Lung (tissue), 17 donors: ENCODE measurements at places on chromosomes 7 and 10.

DNA sequence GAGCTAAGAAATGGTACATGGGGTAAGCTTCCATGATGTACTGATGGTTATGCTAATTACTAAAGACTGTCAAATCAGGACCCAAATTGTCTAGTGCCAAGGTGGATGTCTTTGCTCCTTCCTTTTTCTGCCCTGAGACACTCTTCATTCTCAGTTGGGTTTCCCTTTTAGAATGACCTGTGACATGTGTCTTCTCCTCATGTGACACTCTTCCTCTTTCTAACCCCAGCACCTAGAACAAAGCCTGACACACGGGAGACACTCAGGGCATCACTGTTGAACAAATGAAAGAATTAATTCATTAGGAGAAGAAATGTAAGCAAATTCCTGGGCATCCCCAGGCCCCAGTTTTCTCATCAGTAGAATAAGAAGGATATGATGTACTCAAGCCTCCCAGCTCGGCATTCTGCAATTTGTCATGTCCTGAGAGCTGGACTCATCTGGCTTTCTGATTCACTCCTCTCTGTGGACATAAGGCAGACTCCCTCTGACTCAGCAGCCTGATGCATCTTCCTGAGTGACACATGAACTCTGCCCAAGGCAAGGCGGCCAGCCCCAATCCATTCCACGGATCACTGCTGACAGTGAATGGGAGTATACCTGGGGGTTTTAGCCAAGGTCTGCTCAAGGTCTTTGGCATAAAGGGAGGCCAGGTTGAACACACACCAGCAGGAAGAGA lies 473.8 kb downstream of the KCNMA1 start:
- no peak for DNase-seq

DNA sequence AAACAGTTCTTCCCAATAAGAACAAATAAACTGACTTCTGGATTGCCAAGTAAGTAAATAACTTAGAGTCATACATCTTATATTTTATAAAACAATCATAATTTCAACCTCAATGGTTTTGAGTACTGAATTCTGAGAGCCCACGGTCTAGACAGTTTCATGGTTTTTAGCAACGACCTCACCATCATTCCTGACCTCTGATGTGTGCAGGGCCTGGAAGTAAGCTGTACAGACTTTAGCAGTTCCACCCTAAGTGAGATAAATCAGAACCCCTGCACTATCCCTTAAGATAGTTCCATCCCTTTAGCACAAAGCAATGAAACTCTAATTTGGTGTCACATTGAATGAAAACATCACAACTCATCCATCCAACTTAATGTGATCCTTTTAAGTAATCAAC lies 86.0 kb downstream of the NEBL start:
- no peak for DNase-seq

GRCh38 chr10:49751636-49752510 lies 10.2 kb downstream of the OGDHL start:
- no peak for DNase-seq

DNA sequence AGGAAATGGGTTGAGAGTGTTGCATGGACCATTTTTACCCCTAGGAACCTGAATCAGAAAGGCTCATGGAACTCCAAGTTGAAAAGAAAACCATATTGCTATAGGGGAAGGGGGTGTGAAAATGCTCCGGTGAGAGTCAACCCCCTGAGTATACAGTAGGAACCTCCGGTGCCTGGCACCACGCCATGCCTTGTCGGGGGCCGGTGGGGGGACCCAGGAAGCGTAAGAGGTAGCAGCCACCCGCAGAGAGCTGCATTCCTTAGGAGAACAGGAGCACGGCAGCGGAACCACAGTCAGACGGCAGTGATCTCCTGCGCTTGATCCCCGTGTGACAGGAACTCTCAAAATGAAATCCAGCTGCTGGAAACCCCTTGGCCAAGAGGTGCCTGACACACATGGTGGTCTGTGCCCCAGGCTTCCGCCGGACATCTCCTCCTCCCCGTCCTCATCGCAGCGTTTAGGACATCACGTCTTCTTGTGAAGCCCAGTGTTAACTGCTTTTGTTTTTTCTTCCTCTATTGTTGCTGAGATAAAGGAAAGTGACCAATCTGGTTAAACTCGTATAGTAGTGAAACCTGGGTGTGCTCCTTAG lies 186.8 kb downstream of the CELF2 start:
- peak; percentile 51 for DNase-seq

DNA sequence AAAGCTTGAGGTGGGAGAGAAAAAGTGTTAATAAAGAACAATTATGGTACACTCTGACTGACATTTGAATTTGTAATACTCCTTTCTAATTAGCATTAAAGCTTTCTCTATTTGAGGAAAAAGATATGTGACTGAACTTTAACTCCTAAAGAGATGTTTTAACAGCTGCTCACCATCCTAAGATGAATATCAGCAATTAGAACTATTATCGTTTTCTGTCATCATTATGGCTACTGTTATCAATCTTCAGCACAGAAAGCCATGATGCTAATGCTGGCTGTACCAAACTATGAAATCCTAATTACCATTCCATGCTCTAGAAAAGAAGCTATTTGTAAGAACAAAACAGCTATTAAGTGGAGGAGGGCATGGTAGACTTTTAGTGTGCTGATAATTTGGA lies 228.8 kb upstream of the CSTF2T start:
- DNase-seq, result no peak

- no peak for DNase-seq
These were observed 32.0 kb downstream of the SNX8 start for GRCh38 chr7:2282185-2282751.

DNA sequence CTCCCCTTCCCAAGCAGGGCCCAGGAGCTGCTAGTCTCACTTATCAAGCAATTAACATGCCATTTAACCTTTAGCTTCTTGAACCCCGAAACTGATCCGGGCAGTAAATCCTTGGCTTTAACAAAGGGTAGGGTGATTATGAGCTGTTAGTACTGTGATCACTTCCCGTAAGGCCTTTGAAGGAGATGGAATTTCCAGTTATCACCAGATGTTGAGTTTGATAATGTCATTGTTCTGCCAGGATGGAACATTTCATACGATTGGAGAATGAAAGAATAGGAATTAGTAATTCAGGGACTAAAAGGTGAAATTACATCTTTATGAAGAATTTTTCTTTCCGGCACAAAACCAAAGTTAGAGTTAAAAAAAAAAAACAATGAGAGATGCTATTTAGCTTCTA lies 570.9 kb upstream of the FOXK1 start:
- no peak for DNase-seq

DNA sequence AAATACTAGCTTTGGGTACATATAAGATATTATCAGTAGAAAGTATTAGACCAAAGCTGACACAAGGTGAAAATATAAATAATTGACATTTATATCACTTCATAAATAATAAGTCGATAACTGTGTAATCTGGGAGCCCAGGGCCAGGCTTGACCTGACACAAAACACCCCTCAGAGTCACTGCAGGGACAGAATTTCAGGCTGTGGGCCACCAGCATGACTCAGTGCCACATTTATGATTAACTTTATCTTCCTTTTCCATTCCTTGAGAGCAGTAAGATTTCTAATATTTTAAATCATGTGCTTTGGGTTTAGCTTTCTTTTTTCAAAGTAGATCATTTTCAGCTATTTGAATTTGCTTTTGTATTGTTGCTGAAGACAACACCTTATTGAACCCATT lies 102.9 kb upstream of the NFE2L3 start:
- DNase-seq, result no peak

DNA sequence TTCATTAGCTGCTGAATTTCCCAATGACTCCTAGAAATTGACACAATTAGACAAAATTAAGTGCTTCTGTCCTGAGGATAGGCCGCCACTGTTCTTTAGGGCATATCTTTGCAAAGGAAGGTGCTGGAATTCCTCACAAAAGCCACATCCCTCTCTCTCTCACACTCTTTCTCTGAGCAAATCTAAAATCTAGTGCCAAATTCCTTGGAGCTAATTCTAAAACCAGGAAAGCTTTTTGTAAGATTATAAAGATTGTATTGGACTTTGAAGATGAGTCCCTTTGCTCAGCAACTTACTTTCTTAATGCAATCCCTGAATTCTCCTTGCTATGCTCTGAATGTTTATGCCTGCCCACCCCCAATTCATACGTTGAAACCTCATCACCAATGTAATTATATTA lies 288.9 kb downstream of the KCNMA1 start:
- DNase-seq, result no peak

DNA sequence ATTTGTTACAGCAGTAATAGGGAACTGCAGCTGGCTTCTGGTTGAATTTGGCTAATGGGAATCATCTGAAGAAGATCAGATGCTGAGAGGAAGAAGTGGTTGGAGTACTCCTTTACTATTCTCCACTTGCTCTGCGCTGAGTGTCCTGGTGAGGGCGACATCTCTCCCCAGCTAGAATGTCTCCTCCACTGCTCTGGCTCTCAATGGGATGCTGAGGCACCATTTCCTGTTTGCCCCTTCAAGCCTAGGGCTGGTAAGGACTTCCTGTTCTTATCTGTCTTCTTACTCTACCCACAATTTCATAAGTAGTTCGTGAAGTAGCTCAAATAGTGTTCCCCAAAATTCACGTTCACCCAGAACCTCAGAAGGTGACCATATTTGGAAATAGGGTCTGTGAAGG lies 43.2 kb upstream of the TES start:
- no peak for DNase-seq

DNA sequence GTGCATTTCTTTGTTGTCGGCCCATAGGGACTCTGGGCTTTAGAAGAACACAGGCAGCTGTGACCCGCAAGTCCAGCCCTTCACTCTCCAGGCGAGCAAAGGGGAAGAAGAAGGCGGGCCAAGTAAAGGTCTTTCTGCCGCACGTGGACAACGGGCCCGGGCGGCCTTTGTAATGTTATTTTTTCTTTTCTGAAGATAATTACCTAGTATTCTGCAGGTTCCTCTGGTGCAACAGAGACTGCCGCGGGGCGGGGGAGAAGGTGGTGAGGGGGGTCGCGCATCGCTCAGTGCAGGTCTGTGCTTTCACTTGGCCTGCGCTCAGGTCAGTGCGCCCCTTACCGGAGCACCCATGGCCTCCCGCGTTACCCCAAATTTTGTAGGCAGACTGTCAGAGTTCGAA lies 7.1 kb upstream of the TBX20 start:
- DNase-seq, result no peak

- no peak for DNase-seq
These were observed 162.9 kb downstream of the GLI3 start for GRCh38 chr7:42074076-42074475.

GRCh38 chr7:5388905-5389433 lies 34.7 kb downstream of the TNRC18 start:
- DNase-seq, result no peak

- no peak for DNase-seq
These were observed 123.3 kb downstream of the AOAH start for GRCh38 chr7:36600869-36601530.

DNA sequence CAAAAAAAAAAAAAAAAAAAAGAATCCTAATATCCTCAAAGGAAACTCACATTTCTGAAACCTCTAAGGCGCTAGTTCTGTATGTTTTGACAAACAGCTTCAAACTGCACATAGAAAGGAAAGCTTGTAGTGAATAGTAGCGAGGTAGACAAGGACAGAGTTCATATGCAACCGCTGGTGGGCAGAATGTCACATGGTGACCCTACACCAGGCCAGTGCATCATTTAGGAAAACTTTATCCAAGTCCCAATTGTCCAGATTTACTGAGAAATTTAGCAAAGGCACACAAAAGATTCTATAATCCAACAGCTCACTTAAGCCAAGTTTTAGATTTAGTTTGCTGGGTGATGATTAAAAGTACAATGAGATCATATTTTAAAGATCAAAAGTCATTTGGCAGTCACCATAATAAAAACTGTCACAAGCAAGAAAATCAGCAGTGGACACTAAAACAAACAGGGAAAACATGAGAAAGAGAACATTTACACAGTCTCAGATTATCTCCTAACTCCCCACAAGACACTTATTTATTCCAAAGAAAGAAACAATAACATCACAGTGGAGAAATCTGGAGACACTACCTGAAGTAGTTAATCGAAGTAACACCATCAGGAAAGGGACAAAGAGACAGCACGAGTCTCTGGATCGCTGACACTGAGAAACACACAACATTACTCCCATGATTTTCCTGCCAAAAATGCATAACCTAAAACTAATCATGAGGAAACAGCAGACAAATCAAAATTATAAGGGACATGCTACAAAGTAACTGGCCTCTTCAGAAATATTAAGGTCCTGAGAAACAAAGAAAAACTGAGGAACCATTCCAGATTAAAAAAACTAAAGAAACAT lies 20.2 kb downstream of the FAM204A start:
- no peak for DNase-seq

DNA sequence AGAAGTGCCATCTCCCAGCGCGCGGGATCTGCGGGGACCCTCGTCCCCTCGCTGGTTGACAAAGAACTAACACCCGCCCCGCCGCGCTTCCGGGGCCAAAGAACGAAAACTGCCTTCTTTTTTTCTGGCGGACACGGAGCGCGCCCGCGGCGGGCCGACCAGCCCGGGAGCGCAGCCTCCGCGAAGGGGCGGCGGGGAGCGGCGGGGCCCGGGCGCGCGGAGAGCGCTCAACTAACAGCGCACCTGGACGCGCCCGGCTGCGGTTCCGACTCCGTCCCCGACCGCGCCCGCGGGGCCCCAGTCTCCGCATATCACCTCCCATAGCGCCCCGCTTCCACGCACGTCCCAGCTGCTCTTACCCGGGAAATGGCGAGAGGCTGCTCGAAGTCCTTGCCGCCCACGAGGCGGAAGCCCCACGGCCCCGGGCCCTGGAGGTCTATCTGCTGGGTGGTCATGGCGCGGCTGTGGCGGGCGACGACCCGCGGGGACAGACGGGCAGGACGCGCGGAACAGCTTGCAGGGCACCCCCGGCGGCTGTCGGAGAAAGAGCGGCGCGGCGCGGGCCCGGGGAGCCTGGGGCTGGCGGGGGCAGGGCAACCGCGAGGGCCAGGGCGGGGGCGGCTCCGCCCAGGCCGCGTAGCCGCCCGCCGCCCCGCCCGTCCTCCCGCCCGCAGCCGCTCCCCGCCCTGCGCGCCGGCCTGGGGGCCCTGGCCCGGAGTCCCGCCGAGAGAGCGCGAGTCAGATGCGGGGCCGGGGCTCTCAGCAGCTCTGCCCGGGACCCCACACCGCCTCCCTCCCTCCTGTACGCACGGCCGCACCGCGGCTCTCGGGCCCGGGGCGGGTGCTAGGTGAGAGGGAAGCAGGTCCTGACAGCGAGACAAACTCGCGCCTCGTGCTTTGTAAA lies at the start of gene PDLIM1:
Gene PDLIM1 (minus strand): TSS at position 543 of the 904 bp plus-strand sequence. CDS start 88 bp downstream, at position 455.
- DNase-seq, result peak; percentile 67

DNA sequence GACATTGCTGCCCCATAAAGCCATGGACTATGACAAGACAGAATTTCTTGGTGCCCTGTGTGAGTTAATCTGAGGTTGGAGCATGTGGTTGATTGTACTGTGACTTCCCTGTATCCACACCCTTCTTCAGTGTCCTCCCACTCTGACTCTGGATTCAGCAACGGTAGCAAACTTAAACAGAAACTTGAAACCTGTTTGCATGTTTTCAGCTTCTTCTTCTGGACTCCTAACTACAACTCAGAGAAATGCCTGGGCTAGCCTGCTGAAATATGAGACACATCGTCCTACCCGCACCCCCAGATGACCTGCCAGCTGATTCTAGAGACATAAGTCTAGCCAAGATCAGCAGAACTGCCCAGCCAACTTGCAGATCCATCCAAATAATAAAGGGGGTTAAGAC lies 78.4 kb downstream of the IPMK start:
- no peak for DNase-seq
